ENCODE measurements at places on chromosomes 12 and 14.

- no peak for DNase-seq
Measured at GRCh38 chr12:124917841-124918621, 3.6 kb upstream of the UBC start.

- no peak for DNase-seq
Measured at GRCh38 chr12:28781671-28782652, 367.1 kb upstream of the FAR2 start.

DNA sequence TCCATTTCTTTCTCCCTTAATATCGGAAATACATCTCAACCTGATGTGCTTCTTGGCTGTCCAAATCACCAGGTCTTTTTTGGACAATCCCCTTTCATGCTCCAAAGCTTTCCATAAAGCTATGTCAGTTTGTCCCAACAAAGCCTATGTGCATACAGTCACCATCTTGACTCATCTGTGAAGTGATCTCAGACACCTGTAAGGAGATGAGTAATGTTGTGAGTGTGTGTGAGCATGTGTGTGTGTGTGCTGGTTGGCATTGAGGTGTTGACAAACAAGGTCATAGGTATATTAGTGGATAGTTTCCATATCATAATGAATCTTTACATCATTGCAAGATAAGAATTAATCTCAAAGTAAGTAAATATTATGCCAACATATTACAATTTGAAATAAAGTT lies 1243.3 kb upstream of the SEL1L start:
- DNase-seq: no peak

DNA sequence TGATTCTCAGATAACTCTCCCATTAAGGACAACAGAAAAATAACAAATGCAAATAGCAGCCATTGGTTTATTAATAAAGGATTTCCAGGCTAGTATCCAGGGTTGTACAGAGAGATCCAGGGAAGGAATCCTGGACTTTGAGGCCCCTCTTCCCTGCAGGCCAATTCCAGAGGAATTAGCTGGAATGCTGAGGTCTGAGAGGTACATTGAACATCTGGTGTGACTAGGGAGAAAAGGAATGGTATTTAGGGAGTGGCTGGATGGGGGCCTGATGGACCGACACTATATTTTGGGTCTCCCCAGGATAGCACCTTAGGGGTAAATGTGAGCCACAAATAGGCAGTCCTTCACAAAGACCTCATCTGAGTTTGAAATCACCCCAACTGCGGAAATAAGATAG lies 924.5 kb downstream of the AACS start:
- DNase-seq: no peak

GRCh38 chr12:62533087-62533754 lies 66.6 kb downstream of the MON2 start:
- no peak for DNase-seq

DNA sequence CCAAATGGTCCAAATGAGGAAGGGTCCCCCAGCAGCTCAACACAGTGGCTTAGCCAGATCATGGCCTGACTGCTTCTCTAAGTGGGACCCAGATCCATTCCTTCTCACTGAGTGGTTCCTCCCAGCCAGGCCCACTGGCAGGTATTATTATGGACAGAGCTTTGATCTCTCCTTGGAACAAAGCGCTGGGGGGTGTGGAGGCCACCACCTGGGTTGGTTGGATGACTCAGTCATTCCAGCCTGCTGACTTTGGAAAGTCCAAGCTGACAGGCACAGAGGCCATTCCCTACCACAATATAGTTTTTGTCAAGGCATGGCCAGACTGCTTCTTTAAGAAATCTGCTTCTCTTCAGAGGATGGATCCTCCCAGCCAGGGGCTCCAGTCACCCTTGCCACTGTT lies 341.1 kb downstream of the BTG1 start:
- no peak for DNase-seq

DNA sequence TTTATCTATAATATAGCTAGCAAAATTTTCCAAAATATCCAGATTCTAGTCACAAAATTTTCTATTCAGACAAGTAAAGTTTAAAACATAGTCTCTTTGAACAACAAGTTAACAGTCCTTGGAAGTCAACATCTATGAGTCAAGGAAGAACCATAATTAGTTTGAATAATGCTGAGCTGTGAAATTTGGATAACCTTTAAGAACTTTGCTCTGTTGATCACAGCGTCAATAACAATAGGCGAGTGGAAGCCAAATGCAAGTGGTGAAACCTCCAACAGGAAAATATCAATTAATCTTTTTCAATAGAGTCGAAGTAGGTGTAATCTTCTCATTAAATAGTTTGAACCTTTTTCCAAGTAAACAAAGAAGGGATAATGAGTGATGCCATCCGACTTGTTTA lies 466.6 kb downstream of the FOXG1 start:
- no peak for DNase-seq

DNA sequence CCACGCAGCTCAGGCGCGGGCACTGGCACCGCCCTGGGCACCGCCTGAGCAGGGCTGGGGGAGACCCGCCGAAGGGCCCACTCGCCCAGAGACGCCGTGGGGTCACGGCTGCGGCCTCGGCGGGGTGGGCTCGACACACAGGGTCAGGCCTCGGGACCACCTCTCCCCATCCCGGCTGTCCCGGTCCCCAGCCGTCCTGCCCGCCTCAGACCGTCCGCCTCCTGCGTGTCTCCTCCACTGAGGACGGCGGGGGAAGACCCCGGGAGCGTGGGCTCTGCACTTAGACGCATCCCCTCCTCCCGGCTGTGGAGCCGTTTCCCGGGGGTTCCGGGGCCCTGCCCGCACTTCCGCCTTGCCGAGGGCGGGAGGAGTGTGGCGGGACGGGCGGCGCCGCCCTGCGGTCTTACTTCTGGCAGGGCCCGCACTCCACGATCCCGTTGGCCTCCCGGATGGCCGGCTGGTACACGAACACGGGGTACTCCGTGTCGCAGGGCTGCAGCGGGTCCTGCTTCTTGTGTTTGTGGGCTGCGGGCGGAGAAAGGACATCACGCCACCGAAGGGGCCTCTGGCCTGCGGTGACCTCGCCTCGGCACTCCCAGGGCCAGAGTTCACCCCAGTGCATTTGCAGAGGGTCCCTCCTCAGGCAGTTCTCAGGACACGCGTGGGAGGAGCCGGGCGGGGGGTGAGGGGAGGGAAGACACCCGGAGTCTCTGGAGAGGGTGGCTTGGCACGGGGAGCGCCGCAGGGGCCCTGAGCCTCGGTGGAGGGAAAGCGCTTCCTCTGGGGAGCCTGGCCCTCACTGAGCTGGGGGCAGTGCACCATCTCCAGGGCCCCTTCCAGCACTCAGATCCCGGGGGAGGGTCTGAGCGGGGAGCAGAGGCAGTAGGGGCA lies 23.1 kb upstream of the LRTM2 start:
- no peak for DNase-seq

- no peak for DNase-seq
Measured at GRCh38 chr14:89089330-89089729, 264.9 kb downstream of the TTC8 start.

GRCh38 chr12:71503579-71504391 lies 64.2 kb downstream of the LGR5 start:
- DNase-seq: no peak

- no peak for DNase-seq
Measured at GRCh38 chr12:72278894-72279293, 6.7 kb downstream of the TRHDE start.

GRCh38 chr12:113050795-113051194 lies 5.7 kb upstream of the DTX1 start:
- DNase-seq: no peak

- no peak for DNase-seq
Measured at GRCh38 chr14:77281852-77282410, 10.9 kb upstream of the NGB start.

GRCh38 chr14:101276309-101277091 lies 284.8 kb upstream of the DIO3 start:
- DNase-seq: no peak

DNA sequence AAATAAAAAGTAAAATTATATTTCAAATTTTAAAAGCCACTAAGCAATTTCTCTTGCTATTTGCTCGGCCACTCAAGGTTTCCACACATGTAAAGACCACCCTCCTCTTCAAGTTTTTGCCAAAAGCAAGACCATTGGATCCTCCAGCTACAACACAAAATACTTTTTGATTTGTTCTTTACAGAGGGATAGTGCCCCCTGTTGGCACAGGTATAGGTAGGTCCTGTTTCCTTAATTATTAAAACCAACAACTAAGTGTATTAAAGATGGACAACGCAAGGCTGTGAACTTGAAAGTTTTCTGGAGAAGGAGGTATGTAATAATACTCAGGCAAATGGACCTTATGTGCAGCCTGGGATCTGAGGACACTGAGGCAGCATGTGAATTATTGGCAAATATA lies 23.8 kb downstream of the ATP6V1D start:
- no peak for DNase-seq

GRCh38 chr14:101083564-101084435 lies 180.3 kb upstream of the RTL1 start:
- no peak for DNase-seq

- no peak for DNase-seq
Measured at GRCh38 chr12:50507930-50508329, 3.1 kb downstream of the DIP2B start.

DNA sequence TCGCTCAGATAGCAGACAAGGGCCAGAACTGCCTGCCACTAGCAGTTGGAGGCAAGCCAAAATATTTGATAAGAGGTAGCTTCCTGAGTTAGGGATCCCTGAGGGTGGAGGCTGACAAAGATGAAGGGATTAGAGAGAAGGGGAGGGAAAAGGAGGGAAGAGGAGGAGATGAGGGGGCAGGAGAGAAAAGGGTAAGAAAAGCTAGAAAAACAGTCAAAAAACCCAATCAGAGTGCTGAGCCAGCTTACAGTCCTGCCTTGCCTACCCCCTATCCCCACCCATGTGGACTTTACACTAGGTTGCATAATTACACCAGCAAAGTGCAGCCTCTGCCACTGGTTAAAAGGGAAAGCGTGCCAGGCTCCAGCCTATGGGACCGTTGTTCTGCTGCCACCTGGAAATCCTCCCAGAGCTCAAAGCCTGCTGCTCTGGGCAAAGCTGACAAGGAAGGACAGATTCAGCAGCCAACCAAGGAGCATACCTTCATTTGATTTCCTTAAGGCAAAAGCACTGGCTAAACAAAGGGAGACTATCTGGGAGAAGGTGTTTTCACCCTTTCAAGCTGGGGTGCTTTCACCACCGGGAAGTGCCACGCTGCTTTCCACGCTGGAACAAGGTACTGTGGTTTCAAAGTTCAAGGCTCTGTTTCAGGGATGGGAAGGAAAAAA lies 3.8 kb upstream of the NUMB start:
- no peak for DNase-seq

- DNase-seq: no peak
Measured at GRCh38 chr12:129862561-129863175, 41.2 kb downstream of the TMEM132D start.

DNA sequence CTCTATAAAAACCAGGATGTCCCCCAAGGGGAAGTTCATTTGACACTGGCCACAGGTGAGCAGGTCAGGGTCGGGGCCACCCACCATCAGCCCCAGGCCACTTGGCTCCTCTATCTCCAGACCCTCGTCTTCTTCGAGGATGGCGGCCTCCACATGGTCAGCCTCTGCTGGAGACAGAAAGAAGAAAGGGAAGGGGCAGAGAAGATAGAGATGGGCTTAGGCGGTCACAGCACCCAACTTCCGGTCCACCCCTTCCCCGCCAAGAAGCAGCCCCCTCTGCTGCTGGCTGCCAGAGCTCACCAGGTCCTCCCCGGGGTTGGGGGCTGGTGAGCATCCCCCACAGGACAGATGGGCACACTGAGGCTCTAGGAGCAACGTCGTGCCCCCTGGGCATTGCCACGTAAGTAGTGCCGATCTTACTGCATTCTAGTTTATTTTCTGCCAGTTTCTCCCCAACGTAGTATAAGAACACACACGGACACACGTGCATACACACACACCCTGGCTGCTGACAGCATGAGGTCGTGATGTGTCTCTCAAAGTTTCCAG lies 14.2 kb downstream of the BCL11B start:
- DNase-seq: no peak

Measured in cortex of kidney (tissue), 1 donor.